Stimulated activated CD8-positive, alpha-beta memory T cell treated with anti-CD3 and anti-CD28 coated beads, Interleukin-7, amount 100 ng/mL, for 48 hours (primary cell): ENCODE measurements at places on chromosomes 12 and 14.

DNA sequence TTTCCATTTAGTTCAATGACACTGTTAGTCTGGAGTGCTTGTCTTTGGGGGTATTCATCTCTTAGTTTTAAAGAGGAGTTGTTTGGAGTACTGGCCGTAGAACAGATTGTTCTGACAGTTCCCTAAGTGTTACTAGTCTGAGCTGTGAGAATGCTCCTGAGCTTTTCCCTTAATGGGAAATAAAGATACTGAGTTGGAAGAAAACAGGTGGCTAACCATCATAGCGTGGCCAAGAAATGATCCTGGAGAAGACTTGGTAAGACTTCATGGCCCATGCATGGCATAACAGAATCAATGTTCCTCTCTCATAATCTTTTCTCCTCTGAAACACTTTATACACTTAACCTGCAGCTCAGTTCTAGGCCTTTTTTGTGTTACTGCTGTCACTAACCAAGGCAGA lies 6.2 kb downstream of the CALM1 start:
- DNase-seq = no peak

- no peak for DNase-seq
Observed at GRCh38 chr14:79724934-79725717, 486.2 kb downstream of the DIO2 start.

GRCh38 chr14:96182546-96182945 lies 22.1 kb upstream of the BDKRB2 start:
- DNase-seq = no peak

DNA sequence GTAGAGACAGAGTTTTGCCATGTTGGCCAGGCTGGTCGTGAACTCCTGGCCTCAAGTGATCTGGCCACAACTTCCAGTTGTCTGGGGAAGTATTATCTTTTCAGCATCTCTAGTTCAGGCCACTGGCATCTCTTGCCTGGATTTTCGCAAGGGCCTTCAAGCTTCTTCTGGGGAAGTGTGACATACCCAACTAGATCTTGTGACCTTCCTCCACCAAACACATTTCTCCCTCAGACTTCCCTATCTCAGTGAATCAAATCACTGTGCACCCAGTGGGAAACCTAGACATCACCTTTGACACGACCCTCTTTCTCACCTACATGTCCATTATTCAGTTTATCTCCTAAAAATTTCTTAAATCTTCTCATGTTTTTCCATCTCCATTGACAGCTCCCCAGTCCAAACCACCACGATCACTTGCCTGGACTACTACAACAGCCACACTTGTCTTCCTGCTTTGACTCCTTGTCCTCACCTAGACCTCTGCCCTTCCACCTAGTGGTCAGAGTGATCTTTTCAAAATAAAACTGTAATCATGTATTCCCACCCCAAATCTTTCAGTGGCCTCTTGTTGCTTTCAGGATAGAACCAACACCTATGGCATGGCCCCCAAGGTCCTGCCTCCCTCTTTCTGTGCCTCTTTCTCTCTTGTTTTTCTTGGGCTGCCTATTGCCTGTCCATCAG lies 3.3 kb downstream of the EEF1AKMT3 start:
- no peak for DNase-seq

DNA sequence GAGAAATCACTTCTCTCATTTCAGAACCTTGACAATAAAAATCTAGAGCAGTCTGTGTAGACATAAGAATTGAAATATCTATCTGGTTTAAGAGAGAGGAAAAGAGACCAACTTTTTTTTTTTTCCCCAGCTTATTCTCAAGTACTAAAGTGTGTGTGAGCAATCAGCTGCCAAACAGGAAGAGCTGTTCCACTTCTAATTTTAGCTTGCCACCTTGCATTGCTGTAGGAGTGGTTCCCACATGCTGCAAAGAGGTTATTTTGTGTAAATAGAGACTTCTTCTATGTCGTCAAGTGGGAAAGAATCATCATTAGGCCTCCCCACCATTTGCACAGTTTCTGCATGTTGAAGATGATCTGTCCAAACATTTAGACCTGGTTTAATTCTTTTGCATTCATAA lies 142.6 kb downstream of the NPAS3 start:
- no peak for DNase-seq

DNA sequence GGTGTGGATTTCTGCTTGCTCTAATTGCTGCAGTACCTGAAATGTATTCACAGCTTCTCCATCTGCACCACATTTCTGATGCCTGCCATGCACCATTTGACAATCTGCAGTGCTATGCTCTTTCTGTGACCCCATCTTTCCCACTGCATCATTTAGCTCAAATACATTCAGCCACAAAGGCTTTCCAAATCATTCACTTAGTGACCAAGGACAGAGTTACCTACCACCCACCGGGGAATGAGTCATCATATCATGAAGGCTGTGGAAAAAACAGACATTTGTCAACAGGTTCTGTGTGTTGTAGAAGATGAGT lies 465.5 kb upstream of the ATP2B1 start:
- no peak for DNase-seq

DNA sequence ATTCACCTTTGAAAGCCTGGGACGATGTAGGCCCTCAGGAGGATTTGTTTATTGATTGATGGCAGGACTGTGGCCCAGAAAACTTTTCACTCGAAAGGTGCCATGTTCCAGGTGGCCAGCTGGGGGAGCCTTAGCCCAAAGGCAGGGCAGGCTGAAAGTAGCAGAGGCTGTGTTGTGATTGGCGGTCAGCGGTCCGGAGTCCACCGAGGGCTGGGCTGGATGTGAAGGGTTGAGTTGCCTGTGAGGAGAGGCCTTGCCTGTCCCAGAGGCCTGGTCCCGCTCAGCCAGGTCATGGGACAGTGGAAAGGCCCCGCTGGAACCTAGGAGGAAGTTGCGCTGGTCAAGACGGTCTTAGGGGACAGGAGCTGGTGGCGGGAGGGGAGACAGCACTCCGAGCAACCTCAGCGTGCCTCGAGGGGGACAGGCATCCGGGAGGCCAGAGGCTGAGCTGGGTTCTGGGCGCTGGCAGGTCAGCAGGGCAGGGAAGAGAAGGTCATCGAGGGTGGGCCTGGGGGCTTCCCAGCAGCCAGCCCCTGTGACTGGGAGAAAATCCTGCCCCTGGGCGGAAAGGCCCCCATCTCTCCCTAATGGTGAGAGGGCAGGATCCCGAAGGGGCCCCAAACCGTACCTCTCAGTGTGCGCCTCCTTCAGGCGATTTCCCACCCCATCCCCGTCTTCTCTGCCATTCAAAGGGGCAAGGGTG lies 26.3 kb downstream of the CMA1 start:
- peak; percentile 19 for DNase-seq
